ENCODE measurements at places on chromosomes 12 and 14.

GRCh38 chr12:102021540-102022246 is 40.1 kb downstream of the WASHC3 start:
- DNase-seq: no peak

- DNase-seq: no peak
These were observed 4.4 kb downstream of the REM2 start for GRCh38 chr14:22887260-22887989.

- no peak for DNase-seq
These were observed 92.9 kb downstream of the SPTSSA start for GRCh38 chr14:34368971-34369647.

DNA sequence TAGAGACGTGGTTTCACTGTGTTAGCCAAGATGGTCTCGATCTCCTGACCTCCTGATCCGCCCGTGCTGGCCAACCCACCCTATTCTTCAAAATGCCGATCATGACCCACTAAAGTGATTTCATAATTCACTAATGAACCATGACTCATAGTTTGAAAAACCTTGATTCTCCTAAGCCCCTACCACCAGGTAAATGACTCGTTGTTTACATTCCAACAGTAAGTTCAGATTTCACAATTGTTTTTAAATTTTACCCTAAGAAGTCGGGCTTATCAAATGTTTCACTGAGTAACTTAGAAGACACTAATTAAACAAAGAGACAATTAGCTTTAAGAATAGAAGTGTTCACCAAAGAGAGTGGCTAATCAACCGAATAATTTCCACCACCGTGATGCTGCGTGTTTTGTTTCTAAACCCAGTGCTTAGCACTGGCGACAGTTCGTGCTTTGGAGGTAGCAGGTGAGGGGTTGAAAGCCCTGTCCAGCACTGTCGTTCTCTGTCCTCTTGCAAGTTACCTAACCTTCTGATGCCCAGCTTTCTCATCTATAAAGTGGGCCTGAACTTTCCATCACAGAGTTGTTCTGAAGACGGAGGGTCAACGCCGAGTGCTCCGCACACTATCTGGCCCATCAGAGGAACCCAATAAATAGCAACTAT is 136.5 kb downstream of the NTF3 start:
- no peak for DNase-seq

GRCh38 chr12:48795550-48796455 is 6.9 kb upstream of the ADCY6 start:
- DNase-seq: peak; percentile 11

DNA sequence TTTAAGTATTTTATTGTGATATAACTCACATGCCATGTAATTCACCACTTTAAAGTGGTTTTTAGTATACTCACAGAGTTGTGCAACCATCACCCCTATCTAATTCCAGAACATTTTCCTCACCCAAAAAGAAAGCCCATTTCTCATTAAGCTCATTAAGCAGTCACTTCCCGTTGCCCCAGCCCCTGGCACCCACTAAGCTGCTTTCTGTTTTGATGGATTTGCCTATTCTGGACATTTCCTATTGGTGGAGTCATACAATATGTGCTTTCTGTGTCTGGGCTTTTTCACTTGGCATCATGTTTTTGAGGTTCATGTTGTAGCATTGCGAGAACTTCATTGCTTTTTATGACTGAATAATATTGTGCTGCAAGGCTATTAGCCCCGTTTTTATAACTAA is 66.0 kb downstream of the ARL6IP4 start:
- no peak for DNase-seq

DNA sequence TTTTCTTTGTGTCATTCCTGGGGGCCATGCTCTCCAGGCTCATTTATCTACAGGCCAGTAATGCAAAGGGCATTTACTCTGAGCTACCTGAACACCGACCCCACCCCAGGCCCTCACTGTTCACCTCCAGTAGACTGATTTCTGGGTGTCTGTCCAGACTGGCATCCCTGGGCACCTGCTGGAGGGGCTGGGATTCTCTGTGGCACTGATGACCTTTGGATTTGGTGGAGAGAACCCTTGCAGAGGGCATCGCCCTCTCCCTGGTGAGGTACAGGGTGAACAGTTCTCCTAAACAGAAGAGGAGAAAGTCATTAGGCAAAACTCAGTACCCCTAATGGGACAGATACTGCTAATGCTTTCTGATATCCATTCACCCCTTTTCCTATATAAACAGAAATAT is 27.1 kb upstream of the RIMBP2 start:
- DNase-seq: no peak

- DNase-seq: no peak
These were observed 11.0 kb upstream of the SRP54 start for GRCh38 chr14:34971801-34972200.

GRCh38 chr12:24899503-24900075 is 49.3 kb downstream of the BCAT1 start:
- no peak for DNase-seq

- DNase-seq: no peak
These were observed 48.3 kb downstream of the TRAF3 start for GRCh38 chr14:102825307-102826095.

- no peak for DNase-seq
These were observed 441.8 kb downstream of the TMTC2 start for GRCh38 chr12:83128540-83128939.

DNA sequence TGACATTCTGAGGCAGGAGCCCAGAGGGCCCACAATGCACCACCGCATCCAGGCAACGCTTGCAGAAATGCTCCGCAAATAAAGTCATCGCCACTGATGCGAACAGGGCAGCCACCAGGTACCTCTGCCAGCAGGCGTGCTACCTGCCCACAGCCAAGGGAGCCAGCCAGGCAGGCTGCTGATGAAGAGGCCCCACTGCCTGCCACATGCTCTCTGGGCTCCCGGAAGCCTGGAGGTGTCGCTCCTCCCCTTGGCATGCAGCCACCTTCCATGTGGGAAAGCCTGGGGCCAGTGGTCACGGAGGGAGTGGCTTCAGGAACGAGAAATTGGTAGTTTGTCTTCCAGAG is 14.7 kb downstream of the GPR132 start:
- DNase-seq: no peak

DNA sequence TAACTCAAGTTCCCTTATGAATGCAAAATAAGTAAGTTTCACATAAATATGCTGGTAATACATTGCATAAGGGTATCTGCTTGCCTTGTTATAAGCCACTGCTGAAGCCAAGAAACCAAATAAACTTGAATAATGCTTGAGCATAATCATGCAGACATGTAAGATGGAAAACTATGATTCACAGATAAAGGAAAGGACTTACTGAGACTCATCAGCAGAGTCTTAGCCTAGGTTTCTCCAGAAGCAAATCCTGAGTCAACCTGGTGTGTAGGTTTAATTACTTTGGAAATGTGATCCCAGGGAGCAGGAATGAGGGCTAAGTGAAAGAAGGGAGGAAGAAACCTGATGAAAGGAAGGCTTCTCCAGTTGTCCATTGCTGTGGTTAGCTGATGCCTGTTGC is 107.7 kb upstream of the BTG1 start:
- no peak for DNase-seq

GRCh38 chr12:83739607-83740006 is 1052.9 kb downstream of the TMTC2 start:
- DNase-seq: no peak

- DNase-seq: no peak
These were observed 42.5 kb downstream of the CYP46A1 start for GRCh38 chr14:99726538-99727095.

DNA sequence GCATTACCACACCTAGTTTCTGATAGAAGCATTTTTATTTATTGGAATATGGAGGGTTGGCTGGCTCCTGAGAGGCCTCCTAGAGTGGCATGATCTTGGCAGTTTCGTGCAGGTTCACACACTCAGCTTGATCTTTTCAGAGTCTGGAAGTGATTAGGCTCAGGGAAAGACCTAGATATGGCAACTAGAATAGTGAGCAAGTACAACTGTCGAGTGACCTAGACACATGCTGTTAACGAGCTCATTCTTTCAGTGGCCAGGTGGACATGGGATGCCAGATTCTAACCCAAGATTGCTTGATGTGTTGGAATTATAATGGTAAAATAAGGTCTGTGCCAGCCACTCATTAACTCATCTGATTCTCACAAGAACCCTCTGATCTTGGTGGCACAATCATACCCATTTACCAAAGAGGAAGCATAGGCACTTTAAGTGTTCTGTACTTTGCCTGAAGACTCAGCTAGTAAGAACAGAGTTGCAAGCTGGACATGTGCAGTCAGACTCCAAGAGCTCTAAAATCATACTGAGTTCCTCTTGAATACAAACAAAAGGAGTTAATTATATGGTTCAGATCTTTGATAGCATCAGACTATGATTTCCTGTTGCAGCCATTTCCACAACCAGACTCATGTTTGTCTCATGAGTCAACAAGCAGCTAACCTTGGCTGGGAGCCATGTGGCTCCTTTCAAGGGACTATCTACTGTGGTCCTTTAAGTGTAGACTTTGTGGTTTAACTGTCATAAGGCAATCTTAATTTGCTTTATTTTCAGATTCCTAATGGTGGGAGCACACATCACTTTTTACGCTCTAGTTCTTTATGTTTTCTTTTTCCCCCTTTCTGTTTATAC is 144.2 kb downstream of the PLEKHA5 start:
- no peak for DNase-seq

- no peak for DNase-seq
These were observed 1.8 kb upstream of the TMEM19 start for GRCh38 chr12:71684081-71684480.

- DNase-seq: no peak
These were observed 17.1 kb downstream of the INSM2 start for GRCh38 chr14:35551081-35551480.

- DNase-seq: no peak
These were observed 57.9 kb downstream of the ANO6 start for GRCh38 chr12:45273717-45274271.

DNA sequence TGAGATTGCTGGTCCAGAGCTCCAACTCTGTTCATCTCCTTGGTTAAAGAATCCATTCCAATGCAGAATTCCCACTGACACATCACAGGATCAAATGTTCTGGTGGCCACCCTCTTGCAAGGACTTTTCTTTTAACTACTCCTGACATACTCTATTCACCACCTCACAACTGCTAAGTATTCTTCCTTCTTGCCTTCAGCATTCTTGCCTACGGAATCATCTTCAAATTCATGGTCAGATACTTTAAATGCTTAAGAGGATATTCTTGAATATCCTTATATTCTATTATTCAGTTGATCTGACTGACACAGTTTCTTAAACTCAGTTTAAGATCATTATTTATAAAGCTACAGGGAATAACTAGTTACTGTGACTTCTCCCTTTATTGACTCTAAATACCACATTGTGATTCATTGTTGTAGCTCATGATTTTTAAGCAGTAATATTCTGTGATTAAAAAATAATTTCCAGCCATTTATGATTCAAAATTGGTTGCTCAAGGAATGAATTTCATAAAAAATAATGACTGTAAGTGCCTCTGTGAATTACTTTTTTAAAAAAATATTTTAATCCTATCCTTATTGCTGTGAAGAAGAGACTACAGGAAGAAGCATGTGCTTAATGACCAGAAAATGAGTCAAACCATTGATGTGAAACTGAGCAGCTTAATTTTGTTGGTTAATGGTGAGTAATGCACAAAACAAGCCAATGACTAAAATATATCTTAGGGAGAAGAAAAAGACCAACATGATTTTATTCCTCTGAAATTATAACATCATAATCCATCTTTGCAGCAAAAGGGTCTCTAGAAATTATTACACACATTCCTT is 207.1 kb downstream of the PIK3C2G start:
- no peak for DNase-seq

DNA sequence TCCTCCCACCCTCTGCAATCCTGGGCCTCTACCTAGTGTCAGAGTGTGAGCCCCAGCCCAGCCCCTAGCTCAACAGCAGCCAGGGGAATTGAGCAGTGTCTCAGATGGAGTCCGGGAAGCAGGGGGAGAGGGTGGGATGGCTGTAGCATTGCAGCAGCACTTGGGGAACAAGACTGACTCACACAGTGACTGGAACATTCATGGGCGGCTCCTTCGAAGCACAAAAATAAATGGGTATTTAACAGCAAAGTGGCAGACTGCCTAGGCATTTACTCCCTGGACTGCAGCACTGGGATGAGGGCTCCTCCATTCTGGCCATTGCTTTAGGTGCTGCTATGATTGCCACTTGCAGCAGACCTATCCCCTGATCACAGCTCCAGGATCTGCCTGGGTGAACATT is 46.0 kb upstream of the STK38L start:
- no peak for DNase-seq

DNA sequence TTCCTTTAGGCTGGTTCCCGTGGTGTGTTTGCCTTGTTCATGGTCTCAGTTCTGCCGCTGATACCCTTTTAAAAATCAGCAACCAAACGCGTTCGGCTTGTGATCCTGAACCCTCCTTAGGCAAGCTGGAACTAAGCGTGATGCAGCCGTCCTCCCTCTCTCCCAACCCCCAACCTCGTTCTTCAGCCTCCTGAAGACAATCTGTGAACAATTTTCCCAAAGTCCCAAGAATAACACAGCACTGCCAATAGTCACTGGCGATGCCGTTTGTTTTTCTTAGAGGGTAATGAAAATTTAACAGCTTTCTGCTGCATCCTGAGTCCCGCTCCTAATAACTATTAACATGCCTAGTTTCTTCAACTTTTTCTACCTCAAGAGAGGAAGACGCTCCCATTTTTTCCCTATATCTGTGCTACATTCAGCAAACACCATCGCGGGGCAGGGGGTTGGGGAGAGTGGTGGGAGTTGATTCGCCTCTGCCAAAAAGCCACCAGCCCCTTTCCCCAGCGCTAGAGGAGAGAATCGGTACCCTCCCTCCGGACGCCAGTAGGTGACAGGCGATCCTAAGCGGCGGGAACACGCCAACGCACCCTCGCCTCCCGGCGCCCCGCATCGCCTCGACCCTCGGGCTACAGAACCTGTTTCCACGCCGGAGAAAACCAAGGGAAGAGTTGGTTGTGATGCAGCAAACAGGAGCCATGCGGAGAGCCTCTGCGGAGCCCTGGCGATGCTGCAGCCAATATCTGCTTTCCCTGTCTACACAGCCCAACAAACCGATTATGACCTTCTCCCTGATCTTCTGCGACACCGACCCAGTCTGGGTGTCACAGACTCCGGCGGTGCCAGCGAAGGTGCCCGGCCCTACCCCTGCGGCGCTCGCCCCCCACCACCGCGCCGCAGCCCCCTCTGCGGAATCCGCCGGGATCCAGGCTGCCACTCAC is 752 bp downstream of the PRICKLE1 start:
- DNase-seq: peak; percentile 37

DNA sequence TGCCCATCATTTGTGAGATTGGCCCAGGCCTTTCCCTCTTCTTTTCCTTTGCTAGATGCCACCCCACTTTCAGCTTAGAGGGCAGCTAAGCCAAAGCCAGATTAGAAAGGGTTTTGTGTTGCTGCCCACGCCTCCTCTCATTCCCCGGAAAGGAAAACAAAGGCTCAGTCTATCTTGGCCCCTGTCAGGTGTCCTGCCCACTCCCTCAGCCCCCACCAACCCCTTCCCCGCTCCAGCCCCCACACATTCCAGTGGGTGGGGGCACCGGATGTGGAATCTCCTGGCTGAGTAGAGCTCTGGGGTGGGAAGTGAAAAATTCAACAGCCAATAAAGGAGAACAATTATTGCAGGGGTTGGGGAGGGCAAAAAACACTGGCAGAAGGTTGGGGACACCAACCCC is 2.2 kb downstream of the BLOC1S1 start:
- DNase-seq: no peak

Measured in substantia nigra (tissue), 51 donors.